ENCODE measurements at places on chromosomes 5 and 9. TPM values are rescaled to one million over a fixed set of nuclear protein-coding genes. Genes with fewer than 3 reads are reported as not detected.

- H3K4me1 ChIP-seq: no peaks in the 10 kb centered on the region
- DNase-seq: peak; percentile 40
- H3K27ac ChIP-seq: peak overlapping the region; percentile 32
- H3K4me3 ChIP-seq: no peak overlapping the region
- no peaks in the 10 kb centered on the region for H3K27me3 ChIP-seq
- H3K36me3 ChIP-seq: peaks cover 60% of the 10 kb centered on the region
These were observed 19.6 kb upstream of the ROPN1L start for GRCh38 chr5:10421896-10422691.

- no peak overlapping the region for H3K27ac ChIP-seq
- H3K36me3 ChIP-seq: no peaks in the 10 kb centered on the region
- no peaks in the 10 kb centered on the region for H3K4me1 ChIP-seq
- no peak for DNase-seq
- H3K27me3 ChIP-seq: no peaks in the 10 kb centered on the region
- no peak overlapping the region for H3K4me3 ChIP-seq
These were observed 146.3 kb downstream of the SNX18 start for GRCh38 chr5:54663866-54664265.

DNA sequence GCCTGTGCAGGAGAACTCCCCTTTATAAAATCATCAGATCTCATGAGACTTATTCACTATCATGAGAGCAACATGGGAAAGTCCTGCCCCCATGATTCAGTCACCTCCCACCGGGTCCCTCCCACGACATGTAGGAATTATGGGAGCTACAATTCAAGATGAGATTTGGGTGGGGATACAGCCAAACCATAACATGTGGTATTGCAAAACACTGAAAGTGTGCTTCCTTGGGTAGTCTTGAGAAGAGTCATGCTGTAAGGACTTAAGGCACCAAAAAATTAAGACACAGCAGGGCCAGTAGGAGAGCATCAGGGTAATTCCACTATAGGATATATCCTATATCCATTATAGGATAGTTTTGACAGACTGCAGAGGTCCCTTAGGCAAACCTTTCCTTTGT lies 29.4 kb upstream of the GDNF start:
- H3K4me1 ChIP-seq: no peaks in the 10 kb centered on the region
- no peaks in the 10 kb centered on the region for H3K36me3 ChIP-seq
- no peak overlapping the region for H3K27ac ChIP-seq
- no peak overlapping the region for H3K4me3 ChIP-seq
- no peak for DNase-seq
- no peaks in the 10 kb centered on the region for H3K27me3 ChIP-seq

DNA sequence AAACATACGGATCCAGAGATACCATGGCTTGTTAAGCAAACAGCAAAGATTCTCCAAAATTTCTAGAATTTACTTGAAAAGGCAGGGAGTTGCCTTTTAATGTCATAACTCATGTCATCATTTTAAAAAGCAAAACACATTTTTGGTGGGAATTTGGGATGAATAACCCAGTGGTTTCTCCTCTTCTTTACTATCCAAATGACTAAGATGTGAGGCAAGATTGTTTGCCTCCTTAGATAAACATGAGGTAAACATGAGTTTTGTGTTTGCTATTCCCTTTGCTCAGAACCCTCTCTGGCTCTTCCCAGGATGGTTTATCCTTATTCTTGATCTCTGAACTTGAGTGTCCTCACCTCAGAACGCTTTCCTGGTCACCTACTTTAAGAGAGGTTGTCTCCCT lies 267.0 kb downstream of the EBF1 start:
- H3K4me3 ChIP-seq: no peak overlapping the region
- no peaks in the 10 kb centered on the region for H3K27me3 ChIP-seq
- no peak overlapping the region for H3K27ac ChIP-seq
- no peak for DNase-seq

GRCh38 chr5:122741681-122742080 lies 33.2 kb upstream of the SNX2 start:
- H3K36me3 ChIP-seq: no peaks in the 10 kb centered on the region
- no peak overlapping the region for H3K27ac ChIP-seq
- no peak for DNase-seq
- H3K4me3 ChIP-seq: no peak overlapping the region
- no peaks in the 10 kb centered on the region for H3K4me1 ChIP-seq

DNA sequence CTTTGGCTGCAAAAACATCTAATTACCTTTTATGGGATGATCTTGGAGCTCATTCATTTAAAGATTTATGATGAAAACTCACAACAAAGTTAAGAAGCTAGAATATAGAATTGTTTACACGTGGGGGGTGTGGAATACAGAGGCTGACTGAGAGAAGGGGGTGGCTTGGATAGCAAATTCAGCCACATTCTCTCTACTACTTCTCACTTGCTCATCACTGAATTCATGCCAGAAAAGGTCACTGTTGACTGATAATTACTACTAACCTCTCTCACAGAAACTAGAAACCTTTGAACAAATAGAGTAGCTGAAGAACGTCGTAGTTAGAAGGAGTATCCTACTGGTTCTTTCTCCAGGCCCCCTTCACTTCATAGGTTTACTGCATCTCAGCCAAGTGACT lies 808.2 kb downstream of the BRINP1 start:
- H3K27me3 ChIP-seq: no peaks in the 10 kb centered on the region
- no peak for DNase-seq

GRCh38 chr5:114391321-114391720 lies 29.5 kb downstream of the KCNN2 start:
- H3K36me3 ChIP-seq: no peaks in the 10 kb centered on the region
- no peaks in the 10 kb centered on the region for H3K27me3 ChIP-seq
- no peak overlapping the region for H3K4me3 ChIP-seq

The STING1 gene
- total RNA-seq: 95.5 TPM

The ARID3C gene
- 0.77 TPM for total RNA-seq

DNA sequence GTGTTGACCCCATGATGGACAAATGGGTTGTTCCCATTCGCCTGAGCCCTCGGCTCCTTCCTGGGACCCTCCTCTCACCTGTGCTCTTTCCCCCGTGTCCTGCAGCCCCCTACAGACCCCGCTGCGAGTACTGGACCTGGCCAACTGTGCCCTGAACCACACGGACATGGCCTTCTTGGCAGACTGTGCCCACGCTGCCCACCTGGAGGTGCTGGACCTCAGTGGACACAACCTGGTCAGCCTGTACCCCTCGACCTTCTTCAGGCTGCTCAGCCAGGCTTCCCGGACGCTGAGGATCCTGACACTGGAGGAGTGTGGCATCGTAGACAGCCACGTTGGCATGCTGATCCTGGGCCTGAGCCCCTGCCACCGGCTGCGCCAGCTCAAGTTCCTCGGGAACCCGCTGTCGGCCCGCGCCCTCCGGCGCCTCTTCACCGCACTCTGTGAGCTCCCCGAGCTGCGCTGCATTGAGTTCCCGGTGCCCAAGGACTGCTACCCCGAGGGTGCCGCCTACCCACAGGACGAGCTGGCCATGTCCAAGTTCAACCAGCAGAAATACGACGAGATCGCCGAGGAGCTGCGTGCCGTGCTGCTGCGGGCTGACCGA lies 3.4 kb downstream of the LRRC14B start:
- H3K4me3 ChIP-seq: no peak overlapping the region
- H3K27me3 ChIP-seq: no peaks in the 10 kb centered on the region
- DNase-seq: no peak
- H3K27ac ChIP-seq: no peak overlapping the region
- H3K4me1 ChIP-seq: no peaks in the 10 kb centered on the region

- no peak for DNase-seq
- H3K4me3 ChIP-seq: no peak overlapping the region
- H3K27me3 ChIP-seq: no peaks in the 10 kb centered on the region
- H3K4me1 ChIP-seq: no peaks in the 10 kb centered on the region
- H3K27ac ChIP-seq: no peak overlapping the region
These were observed 173.8 kb downstream of the PCSK1 start for GRCh38 chr5:96259151-96259772.

DNA sequence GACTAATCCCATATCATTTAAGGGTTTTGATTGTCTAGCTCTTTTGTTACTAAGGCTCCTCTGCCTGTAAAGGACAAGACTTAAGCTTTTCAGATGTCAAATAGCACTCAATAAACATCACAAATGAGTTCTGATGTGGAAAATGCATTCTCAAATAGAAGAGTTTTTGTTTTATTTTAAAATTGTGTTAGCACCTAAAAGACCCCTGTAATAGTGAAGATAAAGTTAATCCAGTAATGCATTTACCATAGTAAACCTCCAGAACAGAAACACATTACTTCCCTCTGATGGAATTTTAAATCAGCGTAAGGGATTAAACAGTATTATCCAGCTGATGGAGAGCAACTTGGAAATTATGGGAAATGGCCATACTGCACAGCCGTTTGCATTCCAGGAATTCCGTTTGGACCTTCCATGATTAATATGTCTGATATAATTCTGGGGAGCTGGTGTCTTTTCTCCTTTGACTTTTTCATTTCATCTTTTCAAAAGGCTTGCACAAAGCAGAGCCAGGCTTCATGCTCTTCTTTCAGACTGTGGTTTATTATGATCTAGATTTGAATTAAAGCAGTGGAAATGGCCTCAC lies 105.6 kb downstream of the PPP2R2B start:
- no peaks in the 10 kb centered on the region for H3K36me3 ChIP-seq
- H3K27me3 ChIP-seq: no peaks in the 10 kb centered on the region
- DNase-seq: no peak
- no peaks in the 10 kb centered on the region for H3K4me1 ChIP-seq

- no peak for DNase-seq
- no peaks in the 10 kb centered on the region for H3K27me3 ChIP-seq
- no peaks in the 10 kb centered on the region for H3K36me3 ChIP-seq
These were observed 139.0 kb upstream of the PRDM9 start for GRCh38 chr5:23368393-23368792.

GRCh38 chr9:108838017-108838416 lies 17.8 kb downstream of the ACTL7B start:
- no peak overlapping the region for H3K4me3 ChIP-seq
- no peak for DNase-seq
- peaks cover 3% of the 10 kb centered on the region for H3K4me1 ChIP-seq
- H3K27me3 ChIP-seq: no peaks in the 10 kb centered on the region
- H3K36me3 ChIP-seq: no peaks in the 10 kb centered on the region
- H3K27ac ChIP-seq: no peak overlapping the region

GRCh38 chr5:143148771-143149170 lies 254.7 kb downstream of the NR3C1 start:
- H3K27ac ChIP-seq: no peak overlapping the region
- no peak for DNase-seq
- no peaks in the 10 kb centered on the region for H3K4me1 ChIP-seq
- H3K4me3 ChIP-seq: no peak overlapping the region
- no peaks in the 10 kb centered on the region for H3K27me3 ChIP-seq

The GABRA6 gene
- total RNA-seq: not detected

The EFNA5 gene
- total RNA-seq: 4.3 TPM

DNA sequence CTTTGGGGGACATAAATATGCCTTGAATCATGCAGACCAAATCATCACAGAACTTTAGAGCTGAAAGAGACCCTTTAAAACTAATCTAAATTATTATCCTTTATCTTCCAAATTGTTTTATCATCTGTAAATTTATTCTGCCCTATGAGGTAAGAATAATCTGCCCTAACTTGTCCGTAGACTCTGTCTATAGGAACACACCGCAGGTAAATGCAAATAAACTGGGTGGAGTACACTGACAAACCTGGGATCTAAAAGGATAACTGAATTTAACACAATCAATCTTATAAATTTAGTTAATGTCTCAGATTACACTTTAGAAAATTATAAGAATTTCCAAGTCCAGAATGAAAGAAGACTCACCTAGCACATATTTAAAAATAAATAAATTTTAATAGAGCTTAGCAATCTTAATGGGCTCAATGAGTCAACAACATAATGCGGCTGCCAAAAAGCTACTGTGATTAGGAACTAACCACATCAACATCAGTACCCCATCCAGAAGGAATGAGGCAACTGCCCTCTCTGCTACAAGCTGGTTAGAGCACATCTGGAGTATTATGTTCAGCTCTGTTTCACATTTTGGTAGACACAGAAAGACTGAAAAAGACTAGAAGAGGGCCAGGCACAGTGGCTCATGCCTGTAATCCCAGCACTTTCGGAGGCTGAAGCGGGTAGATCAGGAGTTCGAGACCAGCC lies 5.6 kb downstream of the MEGF9 start:
- no peak overlapping the region for H3K27ac ChIP-seq
- no peak for DNase-seq
- no peaks in the 10 kb centered on the region for H3K27me3 ChIP-seq
- H3K4me1 ChIP-seq: peaks cover 21% of the 10 kb centered on the region
- H3K4me3 ChIP-seq: no peak overlapping the region

- no peak overlapping the region for H3K27ac ChIP-seq
- peaks cover 11% of the 10 kb centered on the region for H3K27me3 ChIP-seq
- peaks cover 4% of the 10 kb centered on the region for H3K4me1 ChIP-seq
- no peak overlapping the region for H3K4me3 ChIP-seq
- H3K36me3 ChIP-seq: no peaks in the 10 kb centered on the region
- no peak for DNase-seq
These were observed 1.6 kb upstream of the ADAMTS2 start for GRCh38 chr5:179346875-179347274.

GRCh38 chr9:2359891-2360471 lies 261.6 kb upstream of the VLDLR start:
- no peak for DNase-seq
- no peak overlapping the region for H3K27ac ChIP-seq
- no peak overlapping the region for H3K4me3 ChIP-seq
- no peaks in the 10 kb centered on the region for H3K27me3 ChIP-seq
